ENCODE measurements at places on chromosomes 12 and 14. TPM values are rescaled to one million over a fixed set of nuclear protein-coding genes. Genes with fewer than 3 reads are reported as not detected.

- no peak for DNase-seq
Measured at GRCh38 chr12:108788076-108788782, 56.9 kb upstream of the CORO1C start.

DNA sequence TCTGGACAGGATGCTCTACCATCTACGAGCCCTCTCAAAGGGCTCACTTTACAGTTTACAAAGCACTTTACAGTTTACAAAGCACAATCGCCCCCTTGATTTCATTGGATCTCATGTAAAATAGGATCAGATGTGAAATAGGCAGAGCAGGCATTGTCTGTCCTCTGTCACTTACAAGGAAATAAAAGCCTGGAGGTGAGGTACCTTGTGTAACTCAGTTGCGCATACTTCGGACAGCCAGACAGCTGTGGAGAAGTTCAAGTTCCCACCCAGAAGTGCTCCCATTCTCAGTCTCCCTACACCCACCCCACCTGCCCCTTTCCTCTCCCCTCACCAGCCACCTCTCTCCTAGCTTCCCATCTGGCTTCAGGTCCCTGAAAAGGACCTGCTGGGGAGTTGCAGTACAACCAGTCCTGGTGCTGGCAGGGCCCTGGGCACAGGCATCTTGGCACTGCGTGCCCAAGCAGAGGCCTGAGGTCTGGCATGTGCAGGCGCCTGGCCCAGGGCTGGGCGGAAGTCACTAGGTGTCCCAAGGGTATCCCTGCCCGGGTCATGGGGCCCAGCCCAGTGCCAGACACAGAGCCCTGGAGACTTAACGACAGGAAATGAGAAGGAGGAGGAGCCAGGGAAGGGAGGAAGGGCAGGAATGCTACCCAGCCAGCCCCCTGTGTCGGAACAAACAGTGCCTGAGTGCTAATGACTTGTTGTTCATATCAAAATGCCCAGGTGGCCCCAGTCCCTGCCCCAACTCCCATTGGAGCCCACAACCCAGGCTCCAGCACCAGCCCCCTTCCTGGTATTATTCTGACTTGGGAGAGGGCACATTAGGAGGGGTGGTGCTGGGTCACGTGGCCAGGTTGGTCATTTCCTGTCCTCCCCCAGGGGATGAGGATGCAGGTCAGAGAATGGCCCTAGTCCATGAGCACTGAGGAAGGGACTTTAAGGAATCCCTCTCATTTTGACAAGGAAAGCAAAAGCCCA is 5.4 kb downstream of the RAPGEF3 start:
- no peak for DNase-seq

- DNase-seq = no peak
Measured at GRCh38 chr12:103442182-103442555, 53.6 kb downstream of the C12orf42 start.

- no peak for DNase-seq
Measured at GRCh38 chr14:82565825-82566224, 1032.2 kb upstream of the SEL1L start.

- DNase-seq = no peak
Measured at GRCh38 chr12:112480931-112481330, 62.2 kb downstream of the PTPN11 start.

GRCh38 chr14:51552768-51553404 is 98.8 kb upstream of the FRMD6 start:
- no peak for DNase-seq

- no peak for DNase-seq
Measured at GRCh38 chr12:8493084-8493483, 20.2 kb upstream of the CLEC4D start.

DNA sequence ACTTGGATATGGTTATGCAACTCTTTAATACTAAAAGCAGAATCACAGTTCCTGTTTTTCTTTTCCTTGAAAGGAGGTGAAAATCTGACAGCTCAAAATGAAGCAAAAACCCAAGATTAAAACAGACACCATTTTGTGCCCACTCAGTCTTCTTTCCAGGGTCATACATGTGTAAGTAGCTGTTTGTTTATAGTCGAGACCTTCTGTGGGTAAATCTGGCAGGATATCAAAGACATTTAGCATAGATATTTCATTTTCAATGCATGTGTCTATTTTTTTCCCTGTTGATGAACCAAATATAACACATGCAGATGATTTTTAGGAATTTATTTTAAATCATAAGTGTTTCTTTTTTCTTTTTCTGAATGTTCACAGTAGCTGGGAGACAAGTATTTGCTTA is 398.8 kb downstream of the FOXG1 start:
- no peak for DNase-seq

- no peak for DNase-seq
Measured at GRCh38 chr12:120199025-120199424, 1.9 kb downstream of the RPLP0 start.

DNA sequence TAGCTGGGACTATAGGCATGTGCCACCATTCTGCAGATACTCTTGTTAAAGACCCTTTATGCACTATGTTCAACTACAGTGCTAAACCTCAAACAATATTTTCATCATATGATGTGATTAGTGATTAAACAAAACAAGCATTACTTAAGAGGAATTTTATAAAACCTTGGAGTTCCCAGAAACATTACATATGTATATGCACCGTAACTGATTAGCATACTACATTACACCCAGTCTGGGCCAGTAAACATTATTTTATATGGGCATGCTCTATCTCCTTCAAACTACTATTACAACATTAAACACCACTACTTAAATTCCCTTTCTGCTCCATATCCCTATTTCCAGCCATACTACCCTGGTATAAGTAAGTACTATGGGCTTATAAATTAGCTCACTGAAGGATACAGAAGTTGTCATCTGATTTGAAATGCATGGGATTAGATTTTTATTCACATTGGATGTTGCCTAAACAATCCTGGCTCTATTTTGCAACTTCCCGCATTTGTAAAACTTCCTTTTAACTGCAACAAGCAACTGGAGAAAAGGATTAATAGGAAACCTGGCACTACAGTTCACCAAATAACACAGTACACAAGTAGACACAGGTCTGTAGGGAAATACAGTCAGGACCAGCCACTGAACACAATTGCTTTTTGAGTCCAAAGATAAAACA is 205.8 kb downstream of the MED13L start:
- no peak for DNase-seq

DNA sequence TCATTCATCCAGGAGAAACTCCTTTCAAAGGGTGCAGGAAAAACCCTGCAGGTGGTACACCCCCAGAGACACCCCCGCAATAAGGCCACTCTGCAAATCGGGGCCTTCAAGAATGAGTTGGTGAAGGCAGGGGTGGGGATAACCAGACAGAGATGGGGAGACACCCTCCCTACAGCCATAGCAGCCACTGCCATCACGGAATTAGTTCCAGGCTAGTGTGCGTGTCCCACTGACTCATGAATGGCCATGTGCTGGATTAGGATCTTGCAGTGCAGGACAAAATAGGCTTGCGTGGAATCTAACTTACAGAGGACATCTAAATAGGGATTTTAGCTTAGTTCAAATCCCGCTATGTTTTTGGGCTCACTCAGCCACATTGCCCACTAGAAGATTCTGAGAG is 37.8 kb downstream of the SPRING1 start:
- DNase-seq = no peak

DNA sequence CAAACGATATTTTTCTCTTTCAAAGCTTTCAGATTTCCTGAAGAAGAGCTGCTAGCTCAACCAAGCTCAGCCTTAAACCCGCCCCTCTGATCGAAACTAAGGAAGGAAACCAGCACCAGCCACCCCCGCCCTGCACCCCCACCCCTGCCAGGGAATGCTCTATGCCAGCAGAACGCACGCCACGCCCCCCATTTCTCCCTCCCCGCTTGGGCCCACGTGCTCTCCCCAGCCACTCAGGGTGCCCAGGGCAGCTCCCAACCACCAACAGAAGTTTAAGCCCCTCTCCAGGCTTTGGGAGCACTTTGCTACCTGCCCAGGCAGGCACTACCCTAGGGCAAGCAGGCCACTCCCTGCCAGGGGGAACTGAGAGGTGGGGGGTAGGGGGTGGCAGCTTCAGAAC is 18.8 kb upstream of the KRT78 start:
- DNase-seq = no peak

DNA sequence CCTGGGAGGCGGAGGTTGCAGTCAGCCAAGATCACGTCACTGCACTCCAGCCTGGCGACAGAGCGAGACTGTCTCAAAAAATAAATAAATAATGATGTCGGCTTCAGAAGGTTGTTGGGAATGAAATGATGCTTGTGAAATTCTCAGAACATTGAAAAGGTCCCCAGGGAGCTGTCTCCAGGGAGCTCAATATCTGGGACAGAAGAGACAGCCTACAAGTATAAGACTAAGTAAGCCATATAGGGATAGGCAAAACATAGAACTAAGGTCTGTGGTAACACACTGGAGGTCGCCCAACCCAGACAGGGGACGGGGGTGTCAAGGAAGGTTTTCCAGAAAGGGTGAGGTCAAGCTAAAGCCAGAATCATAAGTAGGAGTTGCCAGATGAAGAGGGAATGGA is 29.5 kb upstream of the HSPB8 start:
- no peak for DNase-seq

GRCh38 chr12:4555804-4556203 is 6.2 kb upstream of the DYRK4 start:
- no peak for DNase-seq

- no peak for DNase-seq
Measured at GRCh38 chr14:23566778-23567185, 809 bp downstream of the AP1G2 start.

GRCh38 chr12:13537623-13538022 is 341.1 kb downstream of the EMP1 start:
- no peak for DNase-seq

DNA sequence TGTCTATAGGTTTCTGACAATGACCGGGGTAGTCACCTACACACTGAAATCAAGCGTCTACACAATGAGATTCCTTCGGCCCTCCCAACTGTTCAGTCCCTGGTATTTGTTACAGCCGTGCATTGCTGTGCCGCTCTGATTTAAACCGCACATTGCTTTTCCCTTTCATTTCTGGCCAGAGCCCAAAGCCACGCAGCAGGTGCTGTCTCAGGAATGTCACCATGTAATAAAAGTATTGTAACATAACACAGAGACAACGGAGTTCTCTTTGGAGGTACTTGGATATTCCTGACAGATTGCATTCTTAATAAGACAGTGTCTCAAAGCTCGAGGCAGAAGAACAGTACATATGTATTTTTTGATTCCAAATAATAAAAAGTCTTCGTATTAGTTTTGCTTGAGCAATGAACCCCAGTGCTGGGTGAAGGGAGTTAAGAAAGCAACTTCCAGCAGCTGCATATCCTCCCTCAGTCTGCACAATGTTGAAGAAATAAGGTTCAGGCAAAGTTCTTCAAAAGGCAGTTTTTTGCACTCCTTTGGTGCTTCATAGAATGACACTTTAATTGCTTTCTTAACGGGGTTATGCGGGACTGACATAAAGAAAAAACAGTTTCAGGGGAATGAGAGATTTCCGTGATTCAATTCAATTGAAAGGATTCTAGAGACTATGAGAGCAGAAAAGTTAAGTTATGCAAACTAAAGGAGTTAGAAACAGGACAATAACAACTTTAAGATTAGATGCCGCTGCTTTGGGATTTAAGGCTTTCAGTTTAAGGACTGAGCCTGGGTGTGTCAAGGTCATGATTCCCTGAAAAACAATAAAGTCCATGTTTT is 288.7 kb upstream of the FLRT2 start:
- DNase-seq = no peak

DNA sequence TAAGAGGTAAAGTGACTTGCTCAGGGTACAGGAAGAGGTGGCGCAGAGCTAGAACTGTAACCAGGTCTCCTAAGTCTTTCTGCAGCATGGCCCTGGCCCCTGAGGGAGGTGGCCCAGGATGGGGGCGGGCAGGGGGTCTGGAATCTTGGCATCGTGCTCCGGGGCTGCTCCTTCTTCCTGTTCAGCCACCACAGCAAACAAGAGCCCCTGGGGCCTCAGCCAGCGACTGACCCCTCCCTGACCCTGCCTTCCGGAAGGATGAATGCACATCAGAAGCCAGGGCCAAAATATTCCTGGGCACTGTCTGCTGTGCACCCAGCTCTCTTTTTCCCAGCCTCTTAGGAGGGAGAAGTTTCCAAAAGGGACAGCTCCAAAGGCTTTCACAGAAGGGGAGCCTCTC is 242.8 kb downstream of the DPF3 start:
- no peak for DNase-seq

- DNase-seq = no peak
Measured at GRCh38 chr14:53638966-53639365, 317.7 kb downstream of the BMP4 start.

DNA sequence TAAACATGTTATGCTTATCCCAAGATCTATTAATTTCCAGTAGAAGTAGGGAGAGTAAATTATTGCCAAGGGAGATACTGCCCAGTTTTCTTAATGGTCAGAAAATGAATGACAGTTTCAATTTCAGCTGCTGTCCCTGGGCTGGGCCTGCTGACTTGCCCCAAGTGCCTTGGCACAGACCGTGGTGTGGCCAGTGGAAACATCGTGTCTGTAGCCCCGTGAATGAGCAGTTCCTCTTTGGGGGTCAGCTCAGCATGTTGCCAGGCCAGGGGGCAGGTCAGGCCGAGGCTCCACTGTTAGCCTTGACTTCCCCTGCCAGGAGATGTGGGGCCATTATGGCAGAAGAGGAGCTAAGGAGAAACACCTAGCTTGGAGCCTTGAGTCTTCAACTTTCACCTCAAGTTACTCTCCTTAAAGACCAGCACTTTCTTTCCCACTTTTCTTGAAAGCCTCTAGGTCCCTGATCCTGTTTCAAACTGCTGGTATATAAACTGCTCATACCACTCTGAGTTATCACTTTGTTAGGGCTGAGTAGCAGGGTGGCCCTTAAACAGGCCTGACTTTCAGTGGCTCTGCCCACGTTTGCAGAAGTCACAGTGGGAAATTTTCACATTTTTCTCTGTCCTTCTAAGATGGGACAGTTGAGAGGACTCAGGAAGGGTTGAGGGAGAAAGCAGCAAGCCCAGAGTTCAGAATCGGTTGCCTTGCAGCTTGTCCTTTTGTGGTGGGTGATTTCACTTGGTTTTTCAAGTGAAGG is 73.2 kb downstream of the SUSD6 start:
- no peak for DNase-seq

DNA sequence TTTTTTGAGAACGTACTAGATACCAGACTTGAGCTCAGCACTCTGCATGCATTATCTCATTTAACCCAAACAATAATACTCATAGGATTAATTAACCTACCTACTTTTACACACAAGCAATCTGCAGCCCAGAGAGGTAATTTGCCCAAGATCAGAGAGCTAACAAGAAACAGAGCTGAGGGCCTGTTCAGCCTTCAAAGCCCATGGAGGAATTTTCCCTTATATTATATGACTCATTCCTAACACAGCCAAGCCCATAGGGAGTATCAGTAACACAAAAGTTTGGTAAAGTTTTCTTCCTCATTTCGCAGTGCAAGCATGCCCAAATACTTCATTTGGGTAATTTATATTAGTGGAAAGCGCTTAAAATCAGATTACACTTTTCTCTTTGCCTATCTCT is 94.7 kb downstream of the GALC start:
- no peak for DNase-seq

FKBP4 gene
- 178 TPM for total RNA-seq

ANO6 gene
- 36.7 TPM for total RNA-seq

DNAI7 gene
- total RNA-seq = 0.52 TPM

GPR137C gene
- total RNA-seq = 0.89 TPM

NTS gene
- not detected for total RNA-seq

ACOT6 gene
- not detected for total RNA-seq

RPL36AL gene
- 212 TPM for total RNA-seq

CCDC198 gene
- total RNA-seq = not detected

ZNF10 gene
- not detected for total RNA-seq

BCL2L14 gene
- 0.30 TPM for total RNA-seq

SERPINA12 gene
- not detected for total RNA-seq

All from HCT116 (cell line).